ENCODE measurements at places on chromosomes 5 and 9.

DNA sequence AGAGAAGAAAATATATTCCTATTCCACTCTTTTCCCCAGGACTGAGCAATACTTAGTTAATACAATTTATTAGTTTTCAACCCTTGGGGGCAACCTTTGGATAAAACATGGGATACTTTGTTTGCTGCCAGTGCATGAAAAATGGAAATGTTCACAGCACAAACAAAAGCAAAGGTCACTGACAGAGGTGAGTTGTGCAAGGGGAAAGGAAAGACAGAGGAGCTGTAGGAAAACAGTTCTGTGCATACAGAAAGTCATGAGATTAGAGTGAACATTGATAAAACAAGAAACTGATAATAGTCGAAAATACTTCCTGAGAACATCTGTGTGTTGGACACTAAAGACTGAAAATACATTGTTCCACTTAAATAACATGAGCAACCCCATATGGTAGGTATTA, 779.8 kb downstream of the TLE4 start:
- DNase-seq, result no peak

GRCh38 chr5:142316051-142316450, 8.8 kb downstream of the SPRY4 start:
- no peak for DNase-seq

GRCh38 chr5:8005416-8005815, 136.5 kb downstream of the MTRR start:
- DNase-seq, result no peak

- no peak for DNase-seq
These were observed 99.3 kb upstream of the LHFPL2 start for GRCh38 chr5:78747705-78748359.

DNA sequence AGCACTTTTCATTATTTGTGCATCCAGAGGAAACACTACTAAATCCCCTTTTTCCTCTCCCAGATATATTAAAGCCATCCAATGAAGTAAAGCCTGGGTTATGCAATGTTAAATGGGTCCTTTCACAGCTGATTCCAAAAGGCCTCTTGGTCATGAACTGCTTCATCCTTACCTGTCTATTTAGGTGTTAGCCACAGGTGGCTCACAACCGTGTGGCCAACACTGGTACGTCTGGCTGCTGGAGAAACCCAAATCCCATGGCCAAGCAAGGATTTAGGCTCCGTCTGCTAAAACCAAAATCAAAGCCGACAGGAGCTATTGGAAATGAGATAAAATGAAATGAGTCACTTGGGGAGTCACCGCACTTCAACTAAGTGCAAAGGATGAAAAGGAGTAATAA, 193.9 kb downstream of the ADCY2 start:
- DNase-seq, result no peak

DNA sequence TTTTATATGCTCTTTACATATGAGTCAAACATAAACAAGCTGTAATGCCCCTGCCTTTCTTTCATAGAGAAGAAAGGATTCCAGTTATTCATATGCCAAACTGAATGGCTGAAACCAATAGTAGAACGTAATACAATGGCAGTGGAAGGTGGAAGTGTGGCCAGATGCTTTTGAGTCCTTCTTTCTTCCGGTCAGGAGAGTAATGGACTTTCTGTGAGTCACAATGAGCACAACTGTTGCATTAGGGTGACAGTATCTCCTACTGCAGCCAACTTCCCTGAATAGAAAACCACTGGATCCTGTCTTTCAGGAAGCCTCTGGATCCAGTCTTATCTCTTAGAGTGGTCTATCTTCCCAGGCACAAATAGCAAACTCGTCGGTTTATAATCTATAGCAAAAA, 855.2 kb downstream of the MAT2B start:
- no peak for DNase-seq

GRCh38 chr9:121643473-121643872, 8.0 kb upstream of the DAB2IP start:
- no peak for DNase-seq

- DNase-seq, result no peak
These were observed 3.9 kb upstream of the NKD2 start for GRCh38 chr5:1004461-1005248.

DNA sequence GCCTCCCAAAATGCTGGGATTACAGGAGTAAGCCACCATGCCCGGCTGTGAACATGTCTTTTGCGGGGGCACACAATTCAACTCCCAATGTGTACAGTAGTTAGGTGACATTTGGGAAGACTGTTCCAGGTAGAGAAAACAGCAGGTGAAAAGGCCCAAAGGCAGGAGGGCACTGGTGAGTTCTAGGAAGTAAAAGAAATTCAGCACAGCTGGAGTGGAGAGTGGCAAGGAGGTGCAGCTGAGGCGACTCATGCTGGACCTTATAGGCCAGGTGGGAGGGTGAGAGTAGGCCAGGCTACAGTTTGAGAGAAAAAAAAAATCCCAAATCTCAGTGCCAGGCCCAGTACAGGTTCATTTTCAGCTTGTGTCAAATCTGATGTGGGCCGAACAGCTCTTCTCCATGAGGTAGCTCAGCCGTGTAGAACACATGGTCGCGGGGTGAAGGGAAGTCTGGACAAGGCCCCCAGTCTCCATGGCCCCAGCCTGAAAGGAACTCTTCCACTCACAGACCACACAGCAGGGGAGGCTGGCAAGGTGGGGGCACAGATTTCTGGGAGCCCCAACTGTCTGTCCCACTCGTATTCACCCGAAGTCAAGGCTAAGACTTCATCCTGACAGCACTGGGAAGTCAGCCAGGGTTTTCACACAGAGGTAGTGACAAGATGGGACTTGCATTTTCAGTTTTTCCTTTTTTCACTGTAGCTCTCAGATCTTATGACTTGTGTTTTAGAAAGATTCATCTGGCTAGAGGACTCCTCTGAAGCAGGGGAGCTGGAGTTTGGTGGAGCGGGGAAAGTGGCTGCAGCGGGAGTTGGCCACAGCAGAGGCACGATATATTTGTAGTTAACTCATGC, 4.5 kb upstream of the HNRNPAB start:
- DNase-seq, result no peak

DNA sequence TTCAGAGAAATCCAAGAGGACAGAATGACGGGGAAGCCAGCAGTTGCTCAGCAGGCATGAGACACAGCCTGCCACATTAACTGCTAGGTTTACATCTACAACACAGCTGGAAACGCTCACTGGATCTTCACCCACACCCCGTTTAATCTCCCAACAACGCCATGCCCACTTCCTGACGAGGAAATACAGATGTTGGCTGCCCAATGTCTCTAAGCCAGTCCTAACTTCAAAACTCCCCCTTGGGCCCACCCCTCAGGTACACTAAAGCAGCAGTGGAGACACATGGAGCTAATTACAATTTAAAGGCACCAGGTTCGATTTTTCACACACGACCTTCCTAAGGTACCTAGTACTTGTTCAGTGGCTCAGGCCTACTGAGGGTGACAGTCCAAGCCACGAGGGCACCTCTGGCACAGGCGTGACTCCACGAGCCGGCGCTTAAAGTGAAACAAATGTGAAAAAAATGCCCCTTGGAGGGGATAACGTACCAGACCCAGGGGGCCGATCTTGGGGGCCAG, 904 bp downstream of the RPL12 start:
- DNase-seq, result no peak

DNA sequence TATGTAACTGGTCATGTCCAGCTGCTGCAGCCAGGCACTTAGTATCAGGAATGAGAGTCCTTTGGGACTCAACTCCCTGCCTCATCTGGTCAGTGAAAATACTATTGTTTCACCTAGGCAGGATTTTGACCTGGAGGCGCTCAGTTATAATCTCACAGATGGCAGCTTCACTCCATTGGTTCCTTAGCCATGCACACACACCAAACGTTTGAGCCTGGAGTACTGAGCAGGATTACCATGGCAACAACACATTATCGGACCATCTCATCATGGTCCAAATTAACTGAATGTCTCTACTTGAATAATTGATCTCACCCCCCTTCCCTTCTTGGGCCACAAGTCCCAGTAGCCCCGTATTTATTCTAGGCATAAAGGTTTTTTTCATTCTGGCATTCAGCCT, 15.0 kb upstream of the SREK1 start:
- no peak for DNase-seq

DNA sequence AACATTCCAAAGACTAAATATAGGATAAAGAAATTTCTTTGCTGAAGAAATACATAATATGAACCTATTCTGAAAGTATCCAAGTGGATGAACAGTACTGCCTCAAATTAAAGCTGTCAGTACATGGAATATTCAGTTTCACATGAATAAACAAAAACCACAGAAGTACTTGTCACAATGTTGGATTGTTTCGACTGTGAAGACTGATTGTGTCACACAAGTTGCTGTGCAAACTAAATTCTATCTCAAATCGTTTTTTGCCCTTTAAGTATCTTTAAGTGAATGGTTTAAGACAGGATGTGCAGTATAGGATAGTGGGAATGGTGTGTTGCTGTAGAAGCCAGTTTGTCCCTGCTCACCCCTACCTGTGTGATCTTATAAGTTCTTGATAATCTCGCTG, 137.4 kb upstream of the OTULINL start:
- no peak for DNase-seq

- no peak for DNase-seq
These were observed 29.8 kb downstream of the TARS1 start for GRCh38 chr5:33470544-33470943.

GRCh38 chr5:122175852-122176251, 46.5 kb downstream of the ZNF474 start:
- DNase-seq, result no peak

DNA sequence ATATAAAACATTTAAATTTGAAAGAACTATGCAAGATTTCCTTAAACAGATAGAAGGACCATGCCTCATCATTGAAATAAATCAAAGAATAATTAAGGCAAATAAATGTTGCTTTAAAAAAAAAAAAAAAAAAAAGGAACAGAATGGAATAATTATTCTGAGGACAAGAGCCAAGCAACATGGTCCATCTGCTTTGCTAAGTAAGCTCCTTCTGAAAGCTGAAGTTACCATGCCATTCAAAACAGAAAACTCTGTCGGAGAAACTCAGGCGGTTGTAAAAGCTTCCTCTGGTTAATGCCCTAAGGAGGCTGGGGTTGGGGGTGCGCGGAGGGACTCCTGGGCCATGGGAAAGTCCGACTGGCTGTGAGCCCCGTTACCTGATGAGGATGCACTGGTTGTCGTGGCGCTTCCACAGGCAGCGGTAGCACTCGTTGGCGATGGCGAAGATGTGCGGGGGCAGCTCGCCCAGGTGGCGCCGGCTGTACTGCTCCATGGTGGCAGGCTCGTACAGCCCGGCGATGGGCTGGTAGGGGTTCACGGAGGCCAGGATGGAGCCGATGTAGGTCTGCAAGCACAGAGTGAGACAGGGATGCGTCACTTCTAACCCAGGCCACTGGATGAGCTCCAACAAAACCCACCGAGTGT, 141.7 kb downstream of the MYO10 start:
- no peak for DNase-seq

DNA sequence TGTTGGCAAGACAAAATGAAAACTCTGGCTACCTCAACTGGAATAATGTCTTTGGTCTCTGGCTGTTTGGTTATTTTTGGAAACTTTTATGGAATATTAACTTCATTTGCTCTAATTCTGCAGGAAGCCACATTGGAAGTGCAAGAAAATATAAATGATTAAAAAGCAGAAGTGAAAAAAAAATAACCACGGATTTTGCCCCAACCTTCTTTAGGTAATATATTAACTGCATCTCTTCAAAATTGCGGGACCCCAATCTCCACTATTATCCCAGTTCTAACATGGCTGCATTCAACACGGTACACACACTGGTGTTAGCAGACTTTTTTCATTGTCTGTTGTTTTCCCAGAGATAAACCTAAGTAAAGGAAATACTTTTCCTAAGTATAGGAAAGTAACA, 23.0 kb downstream of the GLIS3 start:
- no peak for DNase-seq

DNA sequence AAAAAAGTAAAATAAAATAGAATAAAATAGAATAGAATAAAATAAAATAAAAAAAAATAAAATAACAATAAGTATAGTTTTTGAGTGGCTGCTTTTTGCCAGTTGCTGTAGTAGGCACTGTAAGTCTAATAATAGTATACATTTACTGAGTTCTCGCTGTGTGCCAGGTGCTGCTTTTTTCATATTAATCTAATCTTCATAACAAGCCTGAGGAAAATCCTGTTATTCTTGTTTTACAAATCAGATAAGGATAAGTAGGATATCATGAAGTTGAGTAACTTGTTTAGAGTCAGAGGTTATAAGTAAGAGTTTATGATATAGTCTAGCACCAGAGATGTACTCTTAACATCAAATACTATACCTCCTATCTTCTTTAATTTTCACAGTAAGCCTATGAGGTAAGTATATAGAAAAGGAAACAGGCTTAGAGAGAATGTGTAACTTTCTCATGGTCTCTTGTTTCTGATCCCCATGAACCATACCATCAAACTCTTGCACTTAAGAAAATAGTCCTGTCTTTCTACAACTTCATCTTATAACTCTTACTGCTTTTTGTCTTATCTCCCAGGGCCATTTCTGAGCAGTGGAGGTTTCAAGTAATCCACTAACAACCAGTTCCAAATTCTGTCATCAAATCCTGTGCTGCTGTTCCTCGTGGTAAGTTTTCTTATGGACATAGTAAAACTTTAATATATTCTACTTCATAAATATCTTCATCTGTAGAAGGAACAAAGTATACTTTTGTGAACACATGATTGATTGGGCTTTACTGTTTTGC, 18.7 kb downstream of the RMI1 start:
- DNase-seq, result no peak

DNA sequence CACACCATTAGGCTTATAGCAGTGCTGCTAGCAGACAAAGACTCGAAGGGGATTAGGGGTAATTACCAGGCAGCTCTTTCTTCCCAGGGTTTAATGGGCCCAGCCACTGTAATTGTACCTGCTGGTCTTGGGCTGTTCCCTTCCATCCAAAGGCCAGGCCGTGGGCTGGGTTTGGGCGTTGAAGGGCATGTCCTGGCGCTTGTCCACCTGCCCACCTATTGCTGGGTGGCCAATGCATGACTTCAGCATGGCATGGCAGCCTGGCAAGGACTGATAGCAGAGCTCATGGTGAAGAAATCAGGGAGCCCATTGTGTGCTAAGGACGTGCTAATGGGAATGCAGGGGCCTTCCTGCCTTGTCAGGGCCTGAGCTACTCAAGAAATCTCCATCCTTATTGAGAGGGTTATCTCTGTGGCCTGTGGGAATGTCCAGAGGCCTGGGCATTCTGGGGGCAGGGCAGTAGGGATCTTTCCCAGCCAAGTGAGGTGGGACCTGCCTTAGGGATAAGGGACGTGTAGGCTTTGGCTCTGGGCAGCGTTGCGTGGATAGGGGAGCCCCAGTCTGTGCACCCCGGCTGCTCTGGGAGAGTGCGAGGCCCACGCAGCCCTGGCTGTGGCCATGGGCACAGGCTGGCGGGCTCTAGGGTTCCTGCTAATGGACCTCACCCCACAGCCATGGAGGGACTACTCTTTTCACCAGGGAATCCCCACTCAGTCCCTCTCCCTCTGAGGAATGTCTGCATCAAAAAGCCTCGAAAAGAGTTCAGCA, 116.1 kb upstream of the PITX1 start:
- no peak for DNase-seq

DNA sequence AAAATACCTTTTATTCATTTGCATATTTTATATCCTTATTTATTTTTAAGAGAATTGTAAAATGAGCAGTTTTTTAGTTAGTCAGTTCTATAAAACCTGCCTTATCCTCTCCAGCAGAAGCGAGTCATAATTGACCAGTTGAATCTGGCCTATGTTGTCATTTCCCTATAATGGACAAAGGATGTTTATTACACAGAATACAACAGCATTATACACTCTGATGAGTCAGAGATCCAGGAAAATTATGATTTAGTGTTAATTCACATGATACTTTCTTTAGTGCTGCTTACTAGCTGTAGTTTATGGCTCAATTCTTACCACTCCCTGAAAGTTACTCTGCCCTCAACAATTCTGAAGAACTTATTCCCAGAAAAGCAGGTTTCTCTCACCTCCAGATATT, 26.8 kb upstream of the LURAP1L start:
- DNase-seq, result no peak

Measured in GM18507 (cell line).